ENCODE measurements at places on chromosomes 7 and 10.

DNA sequence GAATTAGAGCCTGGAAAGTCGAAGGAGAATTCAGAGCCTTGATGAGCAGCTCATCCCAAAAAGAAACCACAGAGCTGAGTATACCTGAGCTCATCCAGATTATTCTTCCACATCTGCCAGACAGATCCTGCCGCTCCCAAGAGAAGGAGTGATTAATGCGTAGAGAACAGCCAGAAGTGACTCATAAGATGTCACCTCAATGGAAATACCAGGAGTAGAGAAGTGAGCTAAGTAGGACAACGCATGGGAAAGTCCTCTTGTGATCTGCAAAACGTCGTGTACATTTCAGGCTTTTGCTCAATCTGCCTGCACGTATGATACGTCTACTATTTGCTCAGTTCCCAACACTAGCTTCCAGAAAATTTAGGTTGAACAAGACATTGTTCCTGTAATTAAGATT, 230.5 kb upstream of the AUTS2 start:
- DNase-seq: no peak

DNA sequence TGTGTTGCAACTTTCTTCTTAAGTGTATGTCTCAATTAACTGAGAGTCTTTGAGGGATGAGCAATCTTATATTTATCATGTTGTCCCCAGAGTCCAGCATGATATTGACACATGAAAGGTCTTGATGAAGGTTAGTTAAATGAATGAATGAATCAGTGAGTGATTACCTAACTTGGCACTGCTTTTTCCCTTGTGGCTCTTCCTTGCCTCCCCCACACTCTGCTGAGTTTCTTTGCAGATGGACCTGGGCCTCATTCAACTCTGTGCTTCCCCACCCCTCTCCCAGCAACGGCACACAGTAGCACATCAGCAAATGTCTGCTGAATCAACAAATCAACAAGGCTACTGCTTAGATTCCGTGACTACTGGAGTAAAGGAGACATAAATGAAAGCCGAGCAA, 235.1 kb upstream of the CXCL12 start:
- no peak for DNase-seq

- DNase-seq: no peak
Measured at GRCh38 chr10:3780771-3781467, 4.1 kb downstream of the KLF6 start.

GRCh38 chr7:73715648-73716317, 3.7 kb downstream of the STX1A start:
- peak; percentile 27 for DNase-seq

DNA sequence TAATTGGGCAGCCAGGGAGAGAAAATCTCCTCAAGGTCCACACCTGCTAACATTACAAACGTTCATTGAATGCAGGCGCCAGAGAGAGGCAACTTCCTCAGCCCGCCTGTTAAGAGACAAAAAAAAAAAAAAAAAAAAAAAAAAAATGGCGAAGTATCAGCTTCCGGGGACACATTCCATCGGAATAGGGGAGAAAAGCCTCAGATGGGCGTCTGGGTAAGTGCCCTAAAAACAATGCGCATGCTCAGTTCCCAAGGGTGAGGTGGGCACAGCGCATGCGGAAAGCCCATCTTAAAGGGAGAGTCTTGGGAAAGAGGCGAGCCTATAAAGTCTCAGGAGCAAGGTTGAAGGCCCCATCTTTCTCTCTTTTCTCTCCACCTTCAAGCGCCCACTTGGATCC, 1139.7 kb upstream of the CELF2 start:
- DNase-seq: no peak

DNA sequence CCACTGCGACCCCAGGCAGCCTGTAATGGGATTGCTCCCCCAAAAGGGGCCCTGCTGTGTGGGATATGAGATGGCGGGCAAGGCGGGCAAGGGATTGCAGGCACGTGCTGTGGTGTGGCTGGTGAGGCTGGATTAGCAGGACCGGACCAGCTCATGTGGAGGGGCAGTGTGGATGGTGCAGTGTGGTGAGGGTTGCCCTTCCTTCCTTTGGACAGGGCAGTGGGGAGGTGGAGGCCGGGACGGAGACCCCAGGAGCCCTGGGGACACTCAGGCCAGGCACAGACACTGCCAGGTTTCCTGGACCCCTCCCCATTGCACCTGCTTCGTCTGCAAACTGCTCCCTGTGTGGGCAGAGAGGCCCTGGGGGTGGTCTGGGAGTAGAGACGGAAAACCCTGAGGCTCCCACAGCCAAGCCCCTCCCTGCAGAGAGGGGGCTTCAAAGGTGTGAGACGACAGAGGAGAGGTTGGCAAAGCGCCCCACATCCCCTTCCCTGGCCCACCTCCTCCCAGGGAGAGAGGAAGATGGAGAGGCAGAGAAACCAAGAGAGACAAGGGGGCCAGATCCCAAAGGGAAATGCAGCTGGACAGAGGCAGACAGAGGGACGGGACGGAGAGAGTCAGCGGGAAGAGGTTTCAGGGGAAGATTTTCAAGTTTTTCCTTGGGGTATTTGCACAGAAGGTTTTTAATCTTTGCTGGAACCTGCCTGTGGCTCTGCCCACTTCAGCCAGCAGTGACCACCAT, 89.2 kb downstream of the MICALL2 start:
- no peak for DNase-seq

DNA sequence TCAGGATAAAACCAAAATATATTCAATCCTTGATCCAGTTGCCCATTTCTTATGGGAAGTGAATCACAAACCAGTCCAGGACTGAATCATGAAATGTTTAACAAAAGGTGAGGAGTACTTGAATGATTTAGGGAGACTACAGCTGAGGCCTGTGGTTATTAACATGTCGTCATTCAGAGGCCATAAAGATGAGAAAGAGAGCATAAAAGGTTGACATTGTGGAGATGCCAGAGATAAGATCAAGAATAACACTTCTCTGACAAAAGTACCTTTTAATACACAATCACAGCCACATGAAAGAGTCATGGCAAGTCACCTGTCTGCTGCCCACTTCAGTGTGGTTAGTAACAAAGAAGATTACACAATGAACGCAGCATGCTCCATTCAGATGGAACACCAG, 1195.7 kb upstream of the SORCS1 start:
- DNase-seq: no peak

DNA sequence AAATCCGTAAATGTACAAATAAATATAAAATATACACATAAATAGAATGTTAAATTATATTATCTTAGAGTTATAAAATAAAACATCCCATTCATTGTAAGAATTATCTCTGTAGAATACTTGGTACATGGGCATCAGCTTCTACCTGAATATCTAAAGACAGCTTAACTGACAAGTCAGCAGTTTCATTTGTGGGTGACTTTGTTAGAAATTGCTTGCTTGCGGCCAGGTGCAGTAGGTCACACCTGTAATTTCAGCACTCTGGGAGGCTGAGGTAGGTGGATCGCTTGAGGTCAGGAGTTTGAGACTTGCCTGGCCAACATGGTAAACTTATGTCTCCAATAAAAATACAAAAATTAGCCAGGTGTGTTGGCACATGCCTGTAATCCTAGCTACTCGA, 14.6 kb downstream of the PCGF6 start:
- no peak for DNase-seq

GRCh38 chr10:72122221-72122620, 33.9 kb upstream of the SPOCK2 start:
- no peak for DNase-seq

- DNase-seq: no peak
Measured at GRCh38 chr10:681670-682318, 7.7 kb downstream of the DIP2C start.

- DNase-seq: no peak
Measured at GRCh38 chr10:69220041-69220451, at the start of gene HKDC1. HKDC1 (plus strand) TSS chr10:69220332; CDS start chr10:69220436, 104 bp downstream.

- no peak for DNase-seq
Measured at GRCh38 chr10:50511492-50512213, 112.1 kb downstream of the SGMS1 start.

DNA sequence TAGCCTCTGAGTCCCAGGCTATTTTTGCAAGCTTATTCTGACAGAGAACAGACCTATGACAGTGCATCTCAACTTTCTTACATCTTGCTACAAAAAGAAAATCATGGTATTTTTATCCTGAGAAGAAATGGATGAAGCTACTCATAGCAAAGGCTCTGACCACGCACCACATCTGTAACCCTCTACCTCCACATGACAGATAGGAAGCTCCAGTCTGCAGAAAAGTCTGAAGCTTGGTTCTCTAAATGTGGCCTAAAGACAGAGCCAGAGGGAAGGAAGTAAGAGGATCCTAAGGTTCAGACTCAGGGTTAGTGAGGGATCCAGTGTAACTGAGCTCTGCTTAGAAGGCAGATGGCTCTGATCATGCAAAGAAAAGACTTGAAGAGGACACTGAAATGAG, 58.4 kb upstream of the ABCB5 start:
- DNase-seq: no peak

- DNase-seq: no peak
Measured at GRCh38 chr7:39375047-39375873, 190.9 kb upstream of the YAE1 start.

DNA sequence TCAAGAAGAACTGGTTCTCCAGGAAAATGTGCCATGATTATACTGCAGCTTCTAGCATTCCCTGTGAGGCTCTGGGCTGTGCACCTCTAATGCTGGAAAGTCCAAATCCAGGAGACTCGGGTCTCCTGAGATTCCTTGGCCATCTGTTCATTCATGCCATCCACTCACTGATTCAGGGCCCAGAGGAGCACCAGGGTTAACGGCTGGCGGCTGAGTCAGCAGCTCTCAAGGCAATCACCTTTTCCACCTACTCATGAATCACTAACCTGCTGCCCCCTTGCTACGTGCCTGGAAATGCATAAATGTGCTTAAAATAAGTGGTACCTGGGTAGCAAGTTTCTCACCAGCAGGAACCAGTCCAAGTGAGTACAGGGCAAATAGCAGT, 132.7 kb downstream of the KCNMA1 start:
- DNase-seq: no peak

GRCh38 chr10:58568428-58568935, 55.8 kb downstream of the BICC1 start:
- DNase-seq: no peak
